ENCODE measurements at places on chromosomes 5 and 9. TPM values are rescaled to one million over a fixed set of nuclear protein-coding genes. Genes with fewer than 3 reads are reported as not detected.

ZNG1A gene
- total RNA-seq: 29.2 TPM

PCDHGA7 gene
- 0.31 TPM for total RNA-seq

ANKRD55 gene
- not detected for total RNA-seq

IL4 gene
- not detected for total RNA-seq

DNA sequence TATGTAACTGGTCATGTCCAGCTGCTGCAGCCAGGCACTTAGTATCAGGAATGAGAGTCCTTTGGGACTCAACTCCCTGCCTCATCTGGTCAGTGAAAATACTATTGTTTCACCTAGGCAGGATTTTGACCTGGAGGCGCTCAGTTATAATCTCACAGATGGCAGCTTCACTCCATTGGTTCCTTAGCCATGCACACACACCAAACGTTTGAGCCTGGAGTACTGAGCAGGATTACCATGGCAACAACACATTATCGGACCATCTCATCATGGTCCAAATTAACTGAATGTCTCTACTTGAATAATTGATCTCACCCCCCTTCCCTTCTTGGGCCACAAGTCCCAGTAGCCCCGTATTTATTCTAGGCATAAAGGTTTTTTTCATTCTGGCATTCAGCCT is 15.0 kb upstream of the SREK1 start:
- H3K36me3 ChIP-seq: no peaks in the 10 kb centered on the region
- no peak for DNase-seq

DNA sequence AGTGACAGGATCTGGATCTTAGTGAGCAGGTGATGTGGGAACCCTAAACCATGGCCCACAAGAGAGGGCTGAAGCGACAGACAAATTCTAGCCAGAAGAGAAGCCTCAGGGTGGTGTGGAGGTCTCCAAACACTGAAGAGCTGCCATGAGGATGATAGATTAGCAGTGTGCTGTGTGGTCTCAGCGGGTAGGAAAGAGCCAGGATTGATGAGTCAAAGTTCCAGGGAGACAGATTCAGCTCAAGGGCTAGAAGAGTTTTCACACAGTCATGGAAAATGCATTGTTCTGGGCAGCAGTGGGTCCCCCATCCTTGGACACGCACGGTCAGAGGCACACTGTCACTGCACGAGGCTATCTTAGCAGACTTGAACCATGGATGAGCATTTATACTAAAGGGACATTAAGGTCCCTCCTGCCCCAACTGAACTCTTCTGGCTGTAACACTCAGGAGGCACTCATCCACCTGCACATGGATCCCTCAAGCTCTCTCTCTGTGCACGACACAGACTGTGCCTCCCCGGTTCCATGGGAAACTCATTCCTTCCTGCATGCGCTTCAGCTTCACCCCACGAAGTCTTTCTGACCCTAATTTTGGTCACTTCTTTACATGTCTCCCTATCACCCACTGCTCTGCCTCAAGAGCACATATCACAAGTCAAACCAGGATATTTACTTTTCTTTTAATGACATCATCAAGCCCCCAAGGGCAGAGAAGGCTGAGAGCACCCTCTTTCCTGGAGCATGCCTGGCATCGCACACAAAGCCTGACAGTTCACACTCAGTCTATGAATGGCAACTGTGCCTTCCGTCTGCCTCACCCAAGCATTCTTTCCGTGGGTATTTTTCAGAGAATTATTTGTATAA is 84.8 kb downstream of the TLE1 start:
- peaks cover 26% of the 10 kb centered on the region for H3K4me1 ChIP-seq
- H3K4me3 ChIP-seq: peak overlapping the region; percentile 37
- H3K36me3 ChIP-seq: peaks cover 74% of the 10 kb centered on the region
- H3K27ac ChIP-seq: peak overlapping the region; percentile 48
- no peak for DNase-seq
- H3K27me3 ChIP-seq: peaks cover 5% of the 10 kb centered on the region

DNA sequence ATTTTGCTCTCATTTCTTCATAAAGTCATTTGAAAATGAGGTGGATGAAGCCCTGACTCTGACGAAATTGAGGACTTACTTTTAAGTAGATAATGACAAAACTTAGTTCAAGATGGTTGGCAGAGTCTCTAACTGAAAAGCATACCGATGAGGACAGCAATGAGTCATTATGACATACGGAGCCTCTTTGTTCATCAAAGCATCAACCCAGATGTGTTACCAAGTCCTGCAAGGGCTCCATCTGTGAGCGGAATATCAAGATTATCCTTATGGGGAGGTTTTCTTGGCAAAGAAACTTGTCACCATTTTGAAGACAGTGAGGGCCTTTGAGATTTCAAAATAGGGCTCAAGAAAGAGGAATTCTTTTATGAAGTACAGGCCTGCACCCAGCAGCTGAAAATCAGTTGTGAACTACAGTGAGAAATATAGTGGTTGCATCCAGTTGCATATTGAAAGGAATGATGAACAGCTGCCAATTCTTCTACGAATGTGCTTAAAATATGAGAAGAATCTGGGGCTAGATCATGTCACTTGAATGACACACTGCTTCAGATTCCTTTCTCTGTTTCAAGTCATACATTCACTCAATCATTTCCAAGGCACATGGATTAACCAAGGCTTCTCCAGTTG is 86.6 kb upstream of the SLC24A2 start:
- DNase-seq: no peak
- peaks cover 8% of the 10 kb centered on the region for H3K27me3 ChIP-seq
- H3K4me3 ChIP-seq: no peak overlapping the region

- no peaks in the 10 kb centered on the region for H3K27me3 ChIP-seq
- no peaks in the 10 kb centered on the region for H3K36me3 ChIP-seq
- no peak for DNase-seq
- H3K27ac ChIP-seq: no peak overlapping the region
Observed at GRCh38 chr5:137888466-137888862, 793 bp upstream of the PKD2L2 start.

- H3K27me3 ChIP-seq: peaks cover 8% of the 10 kb centered on the region
- H3K4me3 ChIP-seq: no peak overlapping the region
- no peak for DNase-seq
- H3K36me3 ChIP-seq: peaks cover 5% of the 10 kb centered on the region
Observed at GRCh38 chr5:158813275-158813674, 286.4 kb downstream of the EBF1 start.

DNA sequence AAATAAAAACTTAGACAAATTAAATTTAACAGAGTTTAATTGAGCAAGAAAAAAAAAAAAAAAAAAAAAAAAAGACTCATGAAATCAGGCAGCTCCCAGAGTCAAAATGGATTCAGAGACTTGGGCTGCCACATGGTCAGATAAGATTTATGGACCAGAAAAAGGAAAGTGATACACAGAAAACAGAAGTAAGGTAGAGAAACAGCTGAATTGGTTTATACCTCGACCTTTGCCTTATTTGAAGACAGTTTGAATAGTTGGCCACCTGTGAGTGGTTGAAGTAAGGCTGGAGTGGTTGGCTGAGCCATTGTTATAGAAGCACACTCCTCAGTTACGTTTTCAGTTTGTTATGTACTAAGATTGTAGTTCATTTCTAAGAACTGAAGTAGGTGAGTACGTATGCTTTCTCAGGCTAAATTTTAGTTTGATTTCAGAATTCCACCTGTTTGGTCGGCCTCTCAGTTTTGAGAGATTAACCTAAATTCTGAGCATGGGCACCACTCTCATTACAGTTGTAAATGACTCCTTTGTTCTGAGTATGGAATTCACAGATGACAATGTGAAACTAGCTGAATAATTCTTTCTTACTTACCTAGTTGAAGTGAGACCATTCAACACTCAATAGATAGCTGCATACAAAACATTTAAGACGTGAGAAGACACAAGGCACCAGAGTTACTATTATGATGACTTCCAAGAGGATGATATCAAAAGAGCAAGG is 149.0 kb downstream of the AOPEP start:
- DNase-seq: no peak
- H3K4me3 ChIP-seq: peak overlapping the region; percentile 4
- peak overlapping the region; percentile 52 for H3K27ac ChIP-seq

DNA sequence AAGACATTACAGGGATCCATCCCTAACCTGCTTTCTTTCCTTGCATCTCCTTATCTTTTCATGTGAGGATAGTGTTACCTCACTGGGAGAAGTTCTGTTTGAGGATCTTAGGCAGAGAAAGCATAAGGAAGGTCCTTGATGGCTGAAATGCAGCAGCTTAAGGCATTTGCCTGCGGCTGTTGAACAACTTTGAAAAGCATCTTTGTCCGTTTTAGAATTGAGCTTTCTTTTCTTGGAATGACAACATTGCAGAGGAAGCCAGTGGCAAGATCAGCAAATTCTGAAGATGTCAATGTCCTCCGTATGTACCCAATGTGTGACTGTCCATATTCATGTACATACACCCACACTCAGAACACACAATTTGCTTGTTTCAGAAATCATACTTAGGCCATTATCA is 436.2 kb downstream of the GABRG2 start:
- H3K27ac ChIP-seq: no peak overlapping the region
- no peak for DNase-seq
- H3K36me3 ChIP-seq: no peaks in the 10 kb centered on the region
- H3K4me1 ChIP-seq: no peaks in the 10 kb centered on the region
- H3K27me3 ChIP-seq: no peaks in the 10 kb centered on the region

All from type B pancreatic cell (in vitro differentiated cells).